ENCODE measurements at places on chromosomes 12 and 14. TPM values are rescaled to one million over a fixed set of nuclear protein-coding genes. Genes with fewer than 3 reads are reported as not detected.

DNA sequence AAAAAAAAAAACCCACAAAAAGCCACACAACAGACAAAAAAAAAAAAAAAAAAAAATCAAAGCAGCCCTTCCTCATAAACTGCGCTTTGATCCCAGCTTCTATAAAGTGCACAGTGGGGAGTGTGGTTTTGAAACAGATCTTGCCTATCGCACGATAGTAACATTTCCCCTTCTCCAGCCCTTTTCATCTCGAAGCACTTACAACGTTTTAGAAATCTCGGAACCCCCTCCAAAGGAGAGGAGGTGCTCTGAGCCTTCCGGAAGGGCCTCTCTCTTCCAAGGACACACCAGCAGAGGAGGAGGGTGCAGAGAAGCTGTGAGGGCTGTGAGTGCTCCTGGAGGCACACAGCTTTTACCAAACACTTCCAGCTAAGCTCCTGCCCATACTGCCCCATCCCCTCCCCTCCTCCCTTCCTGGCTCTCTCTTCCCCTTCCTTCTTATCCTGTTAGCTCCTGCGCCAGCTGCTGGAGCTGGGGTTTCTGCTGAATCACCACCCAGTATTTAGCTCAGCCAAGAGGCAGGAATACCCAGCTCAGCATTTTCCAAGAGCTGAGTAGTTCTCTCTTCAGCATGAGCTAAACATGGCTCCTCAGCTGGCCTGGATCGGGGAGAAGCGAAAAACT lies 28.4 kb downstream of the SLC7A8 start:
- DNase-seq: peak; percentile 94

GRCh38 chr14:87809261-87809660 lies 183.7 kb downstream of the GALC start:
- DNase-seq: no peak

DNA sequence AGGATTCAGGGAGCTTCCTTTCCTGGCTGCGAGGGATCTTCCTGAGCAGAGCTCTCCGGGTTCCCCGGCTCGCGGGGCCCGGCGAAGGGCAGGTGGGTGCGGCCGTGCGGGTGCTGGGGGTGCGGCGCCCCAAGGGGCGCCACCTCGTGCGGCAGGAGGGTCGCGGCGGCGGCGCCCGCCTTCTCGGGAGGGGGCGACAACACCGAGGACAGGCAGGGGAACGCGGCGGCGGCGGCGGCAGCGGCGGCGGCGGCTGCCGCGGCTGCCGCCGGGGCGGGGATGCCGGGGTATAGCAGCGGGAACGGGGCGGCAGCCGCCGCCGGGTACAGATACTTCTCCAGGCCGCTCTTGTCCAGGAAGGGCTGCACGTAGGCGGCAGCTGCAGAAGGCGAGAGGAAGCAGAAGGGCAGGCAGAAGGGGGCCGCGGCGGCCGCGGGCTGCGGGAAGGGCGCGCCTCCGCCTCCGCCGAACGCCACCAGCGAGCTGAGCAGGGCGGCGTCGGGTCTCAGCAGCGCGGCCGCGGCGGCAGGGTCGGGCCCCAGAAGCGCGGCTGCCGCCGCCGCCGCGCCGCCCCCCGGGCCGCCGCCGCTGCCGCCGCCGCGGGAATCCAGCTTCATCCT lies 2.7 kb downstream of the BHLHE41 start:
- peak; percentile 30 for DNase-seq

- DNase-seq: peak; percentile 24
Measured at GRCh38 chr12:26233631-26234030, 38.3 kb downstream of the SSPN start.

Gene NTN4
- total RNA-seq: 17.6 TPM

DNA sequence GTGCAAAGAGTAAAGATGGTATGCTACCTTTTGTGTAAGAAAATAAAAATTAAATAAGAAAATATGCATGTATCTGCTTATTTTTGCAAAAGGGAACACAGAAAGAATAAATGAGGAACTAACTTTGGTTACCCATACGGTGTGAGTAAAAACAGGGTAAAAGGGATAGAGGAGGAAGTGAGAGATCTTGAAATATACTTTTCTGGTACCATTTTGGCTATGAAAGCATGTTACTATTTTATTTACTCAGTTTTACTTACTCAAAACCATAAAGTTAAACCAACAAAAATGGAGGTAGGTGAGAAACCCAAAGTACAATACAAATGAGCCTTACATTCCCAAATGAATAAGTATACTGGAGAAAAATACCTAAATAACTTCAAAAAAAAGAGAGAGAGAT lies 122.0 kb upstream of the EGLN3 start:
- DNase-seq: no peak

GRCh38 chr14:75109877-75110276 lies 17.0 kb downstream of the NEK9 start:
- DNase-seq: no peak

- DNase-seq: no peak
Measured at GRCh38 chr14:34536951-34537676, 2.4 kb downstream of the EAPP start.

All from LHCN-M2 (cell line).